ENCODE measurements at places on chromosomes 2 and 18. TPM values are rescaled to one million over a fixed set of nuclear protein-coding genes. Genes with fewer than 3 reads are reported as not detected.
A peak's percentile ranks its signal among the peaks of the same experiment; 100 is the strongest.

ARL4C gene
- 14.6 TPM for total RNA-seq

- DNase-seq, result peak; percentile 47
- peak overlapping the region; percentile 42 for H3K27ac ChIP-seq
- H3K27me3 ChIP-seq, result no peaks in the 10 kb centered on the region
- peaks cover 4% of the 10 kb centered on the region for H3K4me1 ChIP-seq
- no peaks in the 10 kb centered on the region for H3K36me3 ChIP-seq
These were observed 161.1 kb downstream of the ESCO1 start for GRCh38 chr18:21439431-21439846.

- no peaks in the 10 kb centered on the region for H3K27me3 ChIP-seq
- H3K4me3 ChIP-seq, result no peak overlapping the region
- H3K27ac ChIP-seq, result no peak overlapping the region
These were observed 1026.7 kb upstream of the ACVR2A start for GRCh38 chr2:146818122-146818521.

RNU2-63P gene
- not detected for total RNA-seq

GRCh38 chr18:74806700-74807416, 209.2 kb downstream of the ZNF407 start:
- H3K36me3 ChIP-seq, result no peaks in the 10 kb centered on the region
- no peaks in the 10 kb centered on the region for H3K27me3 ChIP-seq
- no peak overlapping the region for H3K4me3 ChIP-seq
- peaks cover 7% of the 10 kb centered on the region for H3K4me1 ChIP-seq
- H3K27ac ChIP-seq, result peak overlapping the region; percentile 71

PSMA8 gene
- not detected for total RNA-seq

CCDC148 gene
- 1.6 TPM for total RNA-seq

DNA sequence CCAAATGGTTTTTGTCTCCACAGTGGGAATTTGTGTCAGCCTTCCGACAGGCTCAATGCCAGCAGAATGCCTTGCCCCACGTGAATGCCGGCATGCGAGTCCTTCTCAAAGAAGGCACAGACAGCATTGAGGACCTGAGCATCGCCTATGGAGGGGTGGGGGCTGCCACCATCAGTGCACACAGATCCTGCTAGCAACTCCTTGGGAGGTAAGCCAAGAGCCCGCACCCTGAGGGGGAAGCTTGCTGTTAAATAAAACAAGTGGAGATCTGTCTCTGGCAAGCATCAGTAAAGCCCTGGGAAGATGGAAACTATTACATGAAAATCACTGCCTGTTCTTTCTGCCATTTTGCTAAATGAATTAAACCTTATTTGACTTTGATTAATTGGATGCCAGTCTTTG, 67.5 kb upstream of the BZW1 start:
- no peak overlapping the region for H3K27ac ChIP-seq
- no peaks in the 10 kb centered on the region for H3K27me3 ChIP-seq
- H3K4me1 ChIP-seq, result peaks cover 43% of the 10 kb centered on the region
- no peak for DNase-seq
- H3K4me3 ChIP-seq, result no peak overlapping the region
- no peaks in the 10 kb centered on the region for H3K36me3 ChIP-seq

DNA sequence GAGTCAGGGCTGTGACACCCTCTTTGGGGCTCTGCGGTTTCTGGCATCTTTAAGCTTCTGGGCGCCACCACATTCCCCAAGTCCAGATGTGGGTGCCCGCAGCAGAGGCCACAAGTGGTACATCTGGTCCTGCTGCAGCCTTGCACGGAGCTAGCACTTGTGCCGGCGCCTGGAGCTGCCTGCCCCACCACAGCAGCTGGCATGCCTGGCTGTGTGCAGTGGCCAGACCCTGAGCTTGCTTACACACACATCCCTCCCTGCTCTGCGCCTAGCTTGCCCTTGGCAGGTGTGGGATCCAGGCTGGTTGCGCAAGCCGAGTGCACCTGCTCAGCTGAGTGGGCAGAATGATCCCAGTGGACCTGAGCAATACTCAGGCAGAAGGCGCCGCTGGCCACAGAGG, 27.3 kb downstream of the SLC4A10 start:
- no peak overlapping the region for H3K27ac ChIP-seq
- H3K36me3 ChIP-seq, result no peaks in the 10 kb centered on the region
- no peak overlapping the region for H3K4me3 ChIP-seq
- H3K27me3 ChIP-seq, result no peaks in the 10 kb centered on the region
- no peaks in the 10 kb centered on the region for H3K4me1 ChIP-seq
- DNase-seq, result no peak

GRCh38 chr2:20224716-20225293, at the start of gene SDC1:
SDC1 (minus strand) TSS chr2:20225130; CDS start chr2:20224867, 263 bp downstream.
- DNase-seq, result peak; percentile 80
- no peaks in the 10 kb centered on the region for H3K36me3 ChIP-seq
- H3K27me3 ChIP-seq, result no peaks in the 10 kb centered on the region
- peak within 1 kb of the TSS; percentile 97 for H3K27ac ChIP-seq
